ENCODE measurements at places on chromosomes 1 and 21. TPM values are rescaled to one million over a fixed set of nuclear protein-coding genes. Genes with fewer than 3 reads are reported as not detected.

The KLF17 gene
- not detected for total RNA-seq

The CTTNBP2NL gene
- total RNA-seq = 96.4 TPM

The SPRR2F gene
- total RNA-seq = not detected

The HES2 gene
- 13.3 TPM for total RNA-seq

The CASQ1 gene
- total RNA-seq = not detected

The ETV3L gene
- not detected for total RNA-seq

The TBX15 gene
- total RNA-seq = not detected

The S100A12 gene
- not detected for total RNA-seq

The CGN gene
- total RNA-seq = 0.73 TPM

The CD5L gene
- not detected for total RNA-seq

The AIM2 gene
- not detected for total RNA-seq

The PRDM15 gene
- 12.9 TPM for total RNA-seq

All from endothelial cell of umbilical vein (primary cell).